ENCODE measurements at places on chromosomes 7 and 10.

GRCh38 chr10:50470798-50471582, 152.8 kb downstream of the SGMS1 start:
- peak; percentile 100 for DNase-seq

DNA sequence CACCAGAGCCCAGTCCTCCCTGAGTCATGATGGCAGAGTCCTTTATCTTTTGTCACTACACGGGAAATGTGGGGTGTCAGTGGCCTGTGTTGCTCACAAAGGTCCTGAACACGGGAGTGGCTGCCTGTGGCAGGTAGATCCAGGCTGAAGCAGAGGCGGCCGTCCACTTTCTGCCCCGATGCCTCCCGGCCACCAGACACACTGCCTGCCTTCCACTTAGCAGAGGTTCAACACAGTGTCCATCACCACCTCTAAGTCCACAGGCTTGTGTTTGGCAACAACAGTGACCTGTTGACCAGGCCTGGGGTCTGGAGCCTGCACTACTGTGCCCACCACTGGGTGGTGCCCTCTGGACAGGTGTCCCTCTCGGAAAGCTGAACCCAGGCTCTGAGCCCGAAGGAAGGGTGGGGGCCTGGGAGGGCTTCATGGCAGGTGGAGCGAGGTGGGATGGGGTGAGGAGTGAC, 49.9 kb upstream of the CAMK2B start:
- DNase-seq, result peak; percentile 18

DNA sequence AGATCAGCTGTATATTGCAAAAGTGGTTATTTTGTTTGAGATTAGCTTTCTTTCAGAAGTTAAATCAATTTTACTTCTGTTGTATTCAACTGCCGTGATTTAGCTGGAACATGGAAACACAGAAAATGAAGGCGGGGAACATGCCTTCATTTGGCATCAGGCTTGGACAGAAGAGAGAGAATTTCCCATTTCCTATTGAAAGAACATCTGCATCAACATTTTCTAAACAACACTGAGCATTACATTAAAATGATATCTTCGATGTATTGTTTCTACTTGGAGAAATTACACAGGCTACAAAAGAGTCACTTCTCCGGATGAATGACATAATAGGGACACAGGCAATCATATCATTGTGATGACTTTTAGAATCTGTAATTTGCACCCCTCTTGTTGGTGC, 46.6 kb upstream of the KLF6 start:
- DNase-seq, result no peak

DNA sequence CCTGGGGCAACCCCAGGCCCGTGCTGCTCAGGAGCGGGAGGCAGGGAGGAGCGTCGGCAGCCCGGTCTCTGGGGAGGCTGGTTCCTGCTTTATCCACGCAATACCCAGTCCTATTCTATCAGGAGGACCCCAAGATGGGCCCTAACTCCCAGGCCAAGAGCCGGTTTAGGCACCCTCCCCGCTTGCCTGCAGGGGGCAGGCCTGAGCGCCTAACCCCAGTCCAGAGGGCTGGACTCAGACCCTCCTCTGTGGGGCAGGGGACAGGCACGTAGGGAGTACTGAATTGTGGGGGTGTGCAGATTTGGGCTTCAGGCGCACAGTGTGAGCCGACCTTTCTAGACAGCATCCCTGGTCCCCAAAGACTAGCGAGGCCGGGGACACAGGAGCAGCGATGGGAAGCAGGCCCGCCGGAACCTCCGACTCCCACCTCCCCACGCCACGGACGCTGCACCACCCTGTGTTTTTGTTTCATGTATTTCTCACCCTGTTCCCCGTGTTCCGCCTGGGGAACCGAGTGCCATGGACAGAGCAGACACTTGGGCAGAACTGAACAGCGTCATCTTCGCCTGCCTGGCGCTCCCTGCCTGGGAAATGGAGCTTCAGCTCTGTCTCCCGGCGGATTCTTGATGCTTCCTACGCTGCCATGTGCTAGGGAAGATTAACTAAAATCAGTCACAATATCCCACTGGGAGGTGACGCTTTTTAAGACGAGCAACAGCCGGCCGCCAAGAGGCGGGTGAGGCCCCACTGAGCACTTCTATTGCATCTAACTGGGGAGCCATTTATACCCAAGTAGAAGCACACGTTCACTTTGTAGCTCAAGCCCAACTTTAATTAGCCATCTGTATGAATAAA, 5.3 kb downstream of the NUDT1 start:
- peak; percentile 38 for DNase-seq

DNA sequence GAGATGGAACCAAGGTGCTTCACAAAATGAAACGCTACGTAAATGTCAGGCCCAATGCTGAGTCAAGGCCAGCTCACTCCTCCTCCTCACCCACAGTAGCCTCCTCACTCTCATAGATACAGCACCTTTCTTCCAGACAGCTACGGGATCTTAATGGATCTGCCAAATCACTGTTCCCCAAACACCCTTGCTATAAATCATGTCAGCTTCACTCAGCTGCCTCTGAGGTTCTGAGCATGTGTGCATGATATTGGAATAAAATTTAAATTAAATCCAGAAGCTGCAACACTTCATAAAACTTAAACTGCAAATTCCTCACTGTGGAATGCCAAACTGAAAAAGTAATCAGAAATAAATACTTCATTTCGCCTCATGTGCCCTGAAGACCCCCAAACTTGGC, 14.7 kb upstream of the CPXM2 start:
- DNase-seq, result no peak

DNA sequence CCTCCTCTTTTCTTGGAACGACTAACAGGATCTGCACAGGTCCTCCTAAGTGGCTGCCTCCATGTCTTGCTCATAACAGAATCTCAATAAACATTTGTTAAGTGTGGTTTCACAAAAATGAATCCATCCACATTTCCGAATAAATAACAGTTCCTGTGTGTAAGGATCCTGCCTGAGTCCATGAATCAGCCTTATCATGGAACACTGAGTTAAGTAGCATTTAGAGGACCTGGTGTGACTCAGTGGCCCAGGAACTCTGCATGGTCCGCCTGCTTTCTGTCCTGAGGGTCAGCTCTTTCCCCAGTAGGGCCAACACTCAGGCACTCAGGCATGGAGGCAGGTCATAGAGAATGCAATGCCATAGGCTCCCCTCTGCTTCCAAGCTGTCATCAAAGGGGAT, 15.8 kb upstream of the C10orf90 start:
- DNase-seq, result no peak

DNA sequence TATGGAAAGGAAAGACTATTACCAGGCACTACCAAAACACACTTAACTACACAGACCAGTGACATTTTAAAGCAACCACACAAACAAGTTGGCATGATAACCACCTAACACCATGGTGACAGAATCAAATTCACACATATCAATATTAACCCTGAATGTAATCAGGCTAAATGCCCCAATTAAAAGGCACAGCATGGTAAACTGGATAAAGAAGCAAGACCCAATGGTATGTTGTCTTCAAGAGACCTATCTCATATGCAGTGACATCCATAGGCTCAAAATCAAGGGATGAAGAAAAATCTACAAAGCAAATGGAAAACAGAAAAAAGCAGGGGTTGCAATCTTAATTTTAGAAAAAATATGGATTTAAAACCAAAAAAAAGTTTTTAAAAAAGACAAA, 86.0 kb downstream of the SAMD9 start:
- no peak for DNase-seq

DNA sequence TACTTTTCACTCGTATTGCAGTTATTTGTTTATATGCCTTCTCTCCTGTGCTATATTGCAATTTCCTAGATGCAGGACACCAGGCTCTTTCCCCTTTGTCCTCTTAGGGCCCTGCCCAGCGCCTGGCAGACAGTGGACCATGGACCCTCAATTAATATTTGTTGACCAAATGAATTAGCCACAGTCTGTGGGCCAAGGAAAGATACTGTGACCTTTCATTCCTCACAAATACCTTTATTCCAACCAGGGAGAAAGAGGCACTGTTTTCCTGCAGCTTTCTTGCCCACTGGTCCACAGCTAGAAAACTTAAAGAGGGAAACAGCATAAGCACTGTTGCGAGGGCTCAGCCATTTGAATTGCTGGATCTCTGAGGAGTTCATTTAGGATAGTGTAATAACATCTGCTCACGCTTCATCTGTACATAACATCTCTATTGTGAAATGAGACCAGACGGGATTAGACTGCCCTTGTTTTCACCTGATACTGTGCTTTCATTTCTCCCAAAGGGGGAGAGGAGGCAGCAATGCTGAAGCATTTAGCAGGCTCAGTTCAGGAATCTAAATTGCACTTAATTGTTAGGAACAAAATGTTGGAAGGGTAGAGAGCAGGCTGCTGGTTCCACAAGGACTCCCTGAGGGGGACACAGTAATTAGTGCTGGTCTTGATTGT, 46.7 kb downstream of the TNS3 start:
- DNase-seq, result no peak

GRCh38 chr7:132575419-132575981, 770 bp downstream of the PLXNA4 start:
- DNase-seq, result peak; percentile 53

- DNase-seq, result no peak
These were observed 156.9 kb upstream of the ADCY1 start for GRCh38 chr7:45417268-45417667.

DNA sequence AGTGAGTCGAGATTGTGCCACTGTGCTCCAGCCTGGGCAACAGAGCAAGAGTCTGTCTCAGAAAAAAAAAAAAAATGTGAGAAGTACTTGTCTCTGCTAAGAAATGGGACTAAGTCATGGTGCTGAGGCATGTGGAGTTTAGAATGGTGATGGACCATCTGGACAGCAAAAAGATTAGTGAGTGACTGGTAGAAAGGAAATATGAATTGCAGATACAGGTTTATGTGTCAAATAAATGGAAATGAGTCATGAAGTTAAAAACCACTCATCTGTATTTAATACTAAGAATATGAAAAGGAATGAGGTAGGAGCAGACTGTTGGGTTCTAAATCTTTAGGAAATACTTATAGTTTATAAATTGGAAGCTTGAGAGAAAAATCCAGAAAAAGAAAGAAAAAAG, 625.7 kb upstream of the ANKRD30A start:
- peak; percentile 97 for DNase-seq

- DNase-seq, result no peak
These were observed 220.5 kb downstream of the KLF6 start for GRCh38 chr10:3564346-3565002.

DNA sequence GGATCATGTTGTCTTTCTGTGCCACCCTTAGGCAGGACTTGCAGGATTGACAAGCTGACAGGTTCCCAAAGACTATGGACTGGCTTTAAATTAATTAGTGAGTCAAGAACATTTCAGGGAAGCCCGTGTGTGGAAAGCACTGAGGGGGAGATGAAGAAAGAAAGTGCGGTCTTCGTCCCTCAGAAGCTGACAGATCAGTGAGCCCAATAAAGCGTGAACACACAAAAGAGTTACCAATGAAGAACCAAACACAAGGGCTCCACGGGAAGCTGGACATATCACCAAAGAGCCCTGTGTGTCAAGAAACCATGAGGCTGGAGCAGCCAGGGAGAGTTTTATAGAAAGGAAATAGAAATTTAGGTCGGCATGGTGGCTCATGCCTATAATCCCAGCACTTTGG, 725.8 kb downstream of the PARD3 start:
- DNase-seq, result no peak

DNA sequence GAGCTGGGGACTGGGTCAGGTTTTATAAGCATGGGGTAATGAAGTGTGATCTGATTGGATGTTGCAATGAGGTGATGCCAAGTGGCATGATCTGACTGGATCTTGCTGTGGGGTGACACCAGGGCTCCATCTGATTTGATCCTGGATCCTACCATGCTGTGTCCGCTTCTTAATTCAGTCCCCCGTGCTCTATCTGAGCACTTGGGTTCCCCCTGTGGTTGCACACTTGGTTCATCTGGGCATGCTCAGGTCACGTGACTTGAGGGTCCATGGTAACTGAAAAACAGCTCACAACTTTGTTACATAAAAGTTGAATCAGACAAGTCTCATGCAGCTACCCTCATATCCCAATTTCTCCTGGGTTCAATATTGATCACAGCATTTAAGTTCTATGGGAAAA, 448.6 kb upstream of the NRP1 start:
- DNase-seq, result no peak

- peak; percentile 63 for DNase-seq
These were observed 335.7 kb downstream of the PHTF2 start for GRCh38 chr7:78134256-78134655.

DNA sequence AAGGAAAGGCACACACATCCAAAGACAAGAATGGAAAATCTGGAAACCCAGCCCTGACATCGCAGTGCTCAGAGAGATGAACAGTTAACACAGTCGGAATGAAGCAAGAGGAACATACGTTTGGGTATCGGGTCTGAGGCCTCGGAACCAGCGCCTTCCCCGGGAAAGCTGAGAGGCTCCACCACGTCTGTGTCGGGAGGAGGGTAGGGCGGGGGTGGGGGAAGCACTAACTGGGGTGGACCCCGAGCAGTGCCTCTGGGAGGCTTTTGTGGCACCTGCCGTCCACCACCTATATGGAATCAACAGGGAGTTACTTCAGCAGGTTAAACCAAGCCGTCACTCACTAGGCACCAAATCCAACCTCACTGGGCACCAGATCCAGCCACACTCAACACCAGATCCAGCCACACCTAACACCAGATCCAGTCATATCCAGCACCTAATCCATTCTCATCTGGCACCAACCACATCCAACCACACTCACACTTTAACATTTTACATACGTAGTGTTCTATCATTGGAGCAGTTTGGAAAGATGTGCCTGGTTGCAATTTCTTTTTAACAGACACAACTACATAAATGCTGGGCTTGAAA, 233.6 kb downstream of the COBL start:
- DNase-seq, result no peak

Data from PC-3 (cell line).